ENCODE measurements at places on chromosomes 5 and 9.

DNA sequence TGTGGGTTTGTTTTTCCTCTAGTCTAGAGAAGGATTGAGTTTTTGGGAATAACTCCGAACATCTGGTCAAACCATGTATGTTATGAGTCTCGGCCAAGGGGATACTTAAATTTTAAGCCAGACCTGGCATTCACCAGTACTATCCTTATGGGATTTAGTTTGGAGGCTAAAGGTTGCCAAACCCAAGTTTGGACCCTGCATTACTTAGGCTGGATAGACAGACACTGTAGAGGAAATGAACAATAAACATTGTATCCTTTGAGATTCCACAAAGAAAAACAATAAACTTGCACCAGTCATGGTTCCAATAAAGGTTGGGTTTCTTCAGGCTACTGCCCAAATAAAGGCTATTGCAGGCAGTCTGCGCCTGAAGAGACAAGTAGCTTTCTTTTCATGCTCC, 296.7 kb upstream of the MEF2C start:
- no peak for DNase-seq

DNA sequence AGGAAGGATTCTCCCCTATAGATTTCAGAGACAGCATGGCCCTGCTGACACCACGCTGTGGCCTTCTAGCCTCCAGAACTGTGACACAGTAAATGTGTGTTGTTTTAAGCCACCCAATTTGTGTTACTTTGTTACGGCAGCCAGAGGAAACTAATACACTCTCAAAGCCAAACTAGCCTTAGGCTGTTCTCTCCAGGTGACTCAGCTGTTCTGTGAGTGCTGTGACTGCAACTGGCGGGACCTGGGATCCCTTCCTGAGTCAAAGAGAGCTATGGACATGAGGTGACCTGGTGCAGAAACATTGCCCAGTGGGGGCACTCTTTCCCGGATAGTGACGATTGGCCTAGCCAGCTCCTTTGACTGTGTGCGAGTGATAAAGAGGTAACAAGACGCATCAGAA, 14.0 kb upstream of the MLANA start:
- DNase-seq, result no peak

- no peak for DNase-seq
Measured at GRCh38 chr9:99211746-99212145, 10.0 kb downstream of the ALG2 start.

DNA sequence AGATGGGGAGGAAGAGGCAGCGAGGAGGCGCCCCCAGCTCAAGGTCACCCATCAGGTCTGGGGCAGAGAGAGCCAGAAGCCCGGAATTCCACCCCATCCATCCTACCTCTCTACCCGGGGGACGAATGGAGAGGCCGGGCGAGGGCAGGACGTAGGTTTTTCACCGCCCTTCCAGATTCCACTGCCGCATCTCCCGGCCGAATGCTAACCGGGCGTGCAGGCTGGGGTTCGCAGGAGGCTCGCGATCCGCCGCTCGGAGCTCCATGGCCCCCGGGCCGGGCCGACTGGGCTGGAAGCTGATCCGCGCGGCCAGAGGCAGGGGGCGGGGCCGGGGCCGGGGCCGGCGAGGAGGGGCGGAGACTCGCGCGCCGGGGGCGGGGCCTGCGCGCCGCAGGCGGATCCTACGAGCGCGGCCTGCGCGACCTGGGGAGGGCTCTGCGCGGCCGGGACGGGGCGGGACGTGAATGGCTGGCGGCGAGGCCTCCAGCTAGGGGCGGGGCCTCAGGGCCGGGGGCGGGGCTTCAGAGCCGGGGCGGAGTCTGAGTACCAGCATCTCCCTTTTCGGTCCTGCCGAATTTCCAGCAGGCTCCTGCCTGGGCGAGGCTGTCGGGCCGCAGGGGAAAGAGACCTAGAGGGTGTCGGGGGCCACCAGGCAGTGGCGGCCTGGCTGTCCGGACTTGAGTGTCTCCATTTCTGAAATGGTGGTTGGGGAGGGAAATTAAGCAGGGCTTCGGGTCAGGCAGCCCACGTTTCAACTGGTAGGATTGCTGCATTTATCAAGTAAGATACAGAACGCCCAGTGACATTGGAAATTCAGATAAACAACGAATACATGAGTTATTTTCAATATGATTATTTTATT, at the start of gene ST6GALNAC4:
Gene ST6GALNAC4 (minus strand): TSS at position 322 of the 862 bp plus-strand sequence. CDS start 622 bp downstream, outside the sequence.
- peak; percentile 79 for DNase-seq

DNA sequence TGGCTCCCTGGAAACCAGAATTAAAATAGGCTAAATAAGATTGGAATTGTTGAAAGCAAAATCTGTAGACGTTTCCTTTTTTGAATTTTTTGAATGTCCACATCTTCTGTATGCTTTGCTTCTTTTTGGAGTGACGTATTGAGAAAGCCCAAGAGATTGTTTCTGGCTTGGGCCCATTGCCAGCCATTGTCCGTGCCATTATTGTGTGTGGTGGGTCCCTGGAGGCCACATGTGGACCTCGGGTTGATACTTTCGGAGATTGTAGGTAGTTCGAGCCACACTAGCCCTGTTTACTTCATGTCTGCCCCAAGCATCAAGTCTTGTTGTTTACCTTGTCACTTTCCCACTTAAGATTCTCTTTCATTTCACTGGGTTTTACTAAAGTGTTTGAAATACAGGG, 106.0 kb downstream of the PALM2AKAP2 start:
- no peak for DNase-seq

DNA sequence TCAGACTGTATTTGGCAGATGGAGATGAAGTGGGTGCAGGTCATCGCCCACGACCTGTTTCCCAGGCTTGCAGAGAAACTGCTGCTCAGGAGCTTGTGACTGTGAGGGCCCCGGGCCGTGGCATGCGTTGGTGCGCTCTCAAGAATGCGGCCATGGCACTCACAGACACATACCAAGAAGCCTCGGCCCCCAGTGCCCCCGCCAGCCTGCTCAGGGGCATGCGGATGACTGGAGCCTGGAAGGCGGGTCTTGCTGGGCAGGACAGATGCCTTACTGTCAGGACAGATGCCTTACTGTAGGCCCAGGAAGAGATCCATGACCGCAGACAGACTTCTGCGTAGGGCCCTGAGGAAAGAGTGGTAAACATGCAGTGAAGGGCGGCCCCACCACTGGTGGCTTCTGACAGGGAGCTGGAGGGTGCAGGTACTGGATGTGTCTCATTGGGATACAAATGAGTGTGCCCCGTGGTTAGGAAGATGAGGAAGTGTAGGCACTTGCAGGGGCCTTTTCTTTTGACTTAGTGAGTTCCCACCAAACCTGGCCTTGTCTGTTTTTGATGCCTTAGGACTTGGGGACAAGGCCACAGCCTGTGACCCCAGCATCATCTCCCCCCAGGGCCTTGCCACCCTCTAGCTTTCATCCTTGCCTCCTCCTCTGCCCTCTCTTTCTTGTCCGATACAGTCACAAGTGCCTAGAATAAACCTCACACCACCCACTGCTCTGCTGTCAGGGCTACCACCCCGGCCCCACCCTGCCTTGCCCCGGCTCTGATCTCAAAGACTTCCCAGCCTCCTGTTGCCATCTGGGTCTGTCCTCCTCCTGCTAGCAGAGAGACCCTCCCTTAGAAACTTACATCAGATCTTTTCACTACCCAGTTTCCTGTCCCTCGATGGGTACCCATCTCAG, 68.8 kb upstream of the ABL1 start:
- DNase-seq, result no peak

DNA sequence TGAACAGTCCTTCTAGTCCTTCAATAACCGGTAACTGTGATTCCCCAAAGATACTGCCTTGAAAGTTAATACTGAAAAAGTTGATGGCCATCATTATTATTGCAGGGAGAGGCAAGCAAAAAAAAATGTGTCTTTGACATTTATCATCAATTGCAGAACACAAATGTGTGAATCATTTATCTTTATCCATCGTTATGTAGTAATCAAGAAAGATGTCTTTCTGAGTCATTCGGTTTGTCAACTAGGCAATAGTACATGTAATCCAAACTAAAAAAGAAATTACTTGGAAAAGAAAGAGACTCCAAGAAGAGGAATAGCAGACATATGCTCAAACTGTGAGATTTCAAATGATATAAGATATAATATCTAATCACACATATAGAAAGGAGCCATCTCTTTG, 473.0 kb downstream of the CETN3 start:
- DNase-seq, result no peak

GRCh38 chr9:22913026-22913425, 466.4 kb downstream of the DMRTA1 start:
- no peak for DNase-seq

GRCh38 chr9:28073270-28073669, 500.0 kb upstream of the C9orf72 start:
- DNase-seq, result peak; percentile 35

- DNase-seq, result no peak
Measured at GRCh38 chr9:97889941-97890887, 32.1 kb downstream of the TRMO start.

- DNase-seq, result no peak
Measured at GRCh38 chr5:37198061-37198460, 51.1 kb downstream of the CPLANE1 start.

- DNase-seq, result no peak
Measured at GRCh38 chr5:38347040-38347763, 88.8 kb downstream of the EGFLAM start.

GRCh38 chr9:13975611-13976290, 338.2 kb downstream of the NFIB start:
- DNase-seq, result no peak

DNA sequence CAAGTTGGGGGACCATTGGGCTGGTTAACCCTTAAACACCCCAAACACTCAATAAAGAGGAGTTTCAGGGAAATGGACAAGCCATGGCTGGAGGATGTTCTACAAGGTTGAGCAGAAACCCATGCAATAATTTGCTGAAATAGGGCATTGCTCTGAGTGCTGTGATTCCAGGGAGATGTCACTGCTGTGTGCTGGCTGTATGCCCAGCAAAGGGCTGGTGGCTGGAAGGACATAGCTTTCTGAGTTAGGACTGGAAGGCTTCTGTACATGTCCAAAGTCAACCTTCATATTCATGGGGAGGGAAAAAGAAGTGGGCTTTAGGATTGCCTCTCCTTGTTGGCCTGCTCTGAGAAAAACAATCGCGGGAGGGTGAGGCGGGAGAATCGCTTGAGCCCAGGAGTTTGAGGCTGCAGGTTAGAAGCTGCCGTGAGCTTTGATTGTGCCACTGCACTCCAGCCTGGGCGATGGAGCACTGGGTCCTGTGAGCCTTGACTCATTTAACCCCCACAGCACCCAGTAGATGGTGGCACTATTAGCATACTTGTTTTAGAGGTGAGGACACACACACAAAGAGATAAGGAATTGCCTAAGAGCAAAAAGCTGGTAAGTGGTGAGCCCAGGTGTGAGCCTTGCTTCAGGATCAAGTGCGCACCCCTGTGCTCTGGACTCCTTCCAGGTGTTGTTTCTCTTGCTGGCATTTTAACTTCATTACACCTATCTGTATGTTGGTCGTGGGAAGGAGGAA, 20.4 kb downstream of the IL12B start:
- no peak for DNase-seq

- no peak for DNase-seq
Measured at GRCh38 chr5:126801992-126802294, 25.0 kb downstream of the LMNB1 start.

DNA sequence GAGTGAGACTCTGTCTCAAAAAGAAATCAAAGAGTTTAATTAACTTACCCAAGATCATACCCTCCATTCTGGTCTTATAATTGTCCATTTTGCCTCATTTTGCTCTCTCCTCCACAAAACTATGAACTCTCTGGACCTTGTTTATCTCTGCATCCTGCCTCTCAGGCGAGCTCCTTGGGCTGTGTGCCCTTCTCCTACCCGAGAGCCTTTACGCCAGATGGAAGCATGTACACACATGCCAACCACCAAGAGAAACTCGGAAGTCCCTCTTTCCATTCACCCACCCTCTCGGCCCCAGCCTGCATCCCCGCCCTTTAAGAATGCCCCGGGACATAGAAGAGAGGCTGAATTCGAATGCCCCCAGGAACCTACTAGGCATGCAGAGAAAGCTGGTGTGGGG, 25.9 kb downstream of the CPLX2 start:
- DNase-seq, result no peak

- DNase-seq, result no peak
Measured at GRCh38 chr9:90658783-90659182, 16.2 kb upstream of the DIRAS2 start.

DNA sequence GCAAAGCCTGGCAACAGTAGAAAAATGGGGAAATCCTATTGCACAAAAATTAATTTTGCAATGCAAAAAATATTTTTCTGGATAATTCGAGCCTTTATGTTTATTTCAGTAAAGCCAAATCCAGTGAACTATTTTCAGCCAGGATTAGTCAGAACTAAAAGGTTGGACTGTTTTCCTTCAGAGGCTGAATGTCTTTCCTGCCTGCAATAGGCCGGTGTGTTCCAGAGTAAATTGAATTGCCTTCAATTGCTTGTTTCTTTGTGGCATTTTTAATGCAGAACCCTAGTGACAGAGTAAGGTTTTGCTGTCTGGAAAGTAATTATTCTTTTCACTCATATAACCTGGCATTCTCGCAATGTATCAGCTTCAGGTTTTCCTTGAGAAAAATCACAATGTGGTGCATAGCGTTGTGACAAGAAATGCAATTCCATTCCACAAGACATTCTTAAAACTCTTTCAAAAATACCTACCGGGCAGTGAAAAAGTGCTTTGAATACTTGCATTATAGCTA, 183.7 kb downstream of the GLIS3 start:
- DNase-seq, result no peak

DNA sequence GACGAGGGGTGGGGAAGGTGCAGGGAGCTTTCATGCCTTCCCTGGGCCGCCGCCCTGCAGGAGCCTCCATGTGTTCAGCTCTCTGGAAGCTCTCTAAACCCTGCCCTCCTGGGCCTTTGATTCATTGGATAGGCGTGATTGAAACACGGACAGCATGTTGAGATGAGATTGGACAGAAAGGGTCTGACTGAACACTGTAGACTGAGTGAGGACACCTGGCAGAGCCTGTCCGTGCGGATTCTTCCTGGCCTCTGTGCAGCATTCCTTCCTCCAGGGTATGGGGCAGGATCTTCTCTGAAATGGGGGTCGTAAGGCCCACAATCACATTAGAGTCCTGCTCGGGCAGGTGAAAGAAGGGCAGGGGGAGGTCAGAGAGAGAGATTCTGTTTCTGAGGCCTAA, 12.8 kb downstream of the RPL12 start:
- no peak for DNase-seq

- no peak for DNase-seq
Measured at GRCh38 chr5:144308906-144309670, 138.4 kb downstream of the KCTD16 start.

DNA sequence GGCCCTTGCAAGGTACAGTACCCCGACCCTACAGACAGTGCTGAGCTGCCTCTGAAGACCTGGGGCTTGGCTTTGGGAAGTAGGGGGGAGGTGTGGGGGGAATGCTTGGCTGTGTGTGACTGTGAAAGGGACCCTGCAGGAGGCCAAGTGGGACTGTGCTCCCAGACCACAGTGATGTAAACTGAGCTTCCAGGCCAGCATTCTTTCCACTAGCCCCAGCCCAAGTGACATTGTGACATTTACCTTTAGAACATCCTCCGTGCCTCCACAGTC, 31.2 kb downstream of the HMCN2 start:
- no peak for DNase-seq

GRCh38 chr5:157568222-157568621, 7.4 kb downstream of the ADAM19 start:
- no peak for DNase-seq

DNA sequence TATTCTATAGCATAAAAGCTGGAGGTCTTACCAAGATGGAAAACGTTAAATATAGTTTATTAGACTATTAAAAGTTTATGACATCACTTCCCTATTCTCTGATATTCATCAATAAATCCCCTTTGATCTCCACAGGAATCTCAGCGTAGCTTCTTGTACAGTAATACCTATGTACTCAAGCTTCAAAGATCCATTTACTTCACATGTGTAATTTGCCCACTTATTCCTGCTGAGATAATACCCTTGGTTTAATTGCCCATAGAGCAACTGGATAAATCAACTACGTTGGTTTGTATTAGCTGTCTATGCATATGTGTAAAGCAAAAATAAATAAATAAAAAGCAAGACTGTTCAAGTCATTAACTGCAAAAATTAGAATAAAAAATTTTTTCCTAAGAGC, 219.7 kb downstream of the EFNA5 start:
- DNase-seq, result no peak

Measured in NCI-H510A treated with DMSO at 0.1 percent for 48 hours (cell line).